Occipital lobe (tissue), 3 donors: ENCODE measurements at places on chromosomes 12 and 14. TPM values are rescaled to one million over a fixed set of nuclear protein-coding genes. Genes with fewer than 3 reads are reported as not detected.

NXPH4 gene
- total RNA-seq = 0.78 TPM

DNA sequence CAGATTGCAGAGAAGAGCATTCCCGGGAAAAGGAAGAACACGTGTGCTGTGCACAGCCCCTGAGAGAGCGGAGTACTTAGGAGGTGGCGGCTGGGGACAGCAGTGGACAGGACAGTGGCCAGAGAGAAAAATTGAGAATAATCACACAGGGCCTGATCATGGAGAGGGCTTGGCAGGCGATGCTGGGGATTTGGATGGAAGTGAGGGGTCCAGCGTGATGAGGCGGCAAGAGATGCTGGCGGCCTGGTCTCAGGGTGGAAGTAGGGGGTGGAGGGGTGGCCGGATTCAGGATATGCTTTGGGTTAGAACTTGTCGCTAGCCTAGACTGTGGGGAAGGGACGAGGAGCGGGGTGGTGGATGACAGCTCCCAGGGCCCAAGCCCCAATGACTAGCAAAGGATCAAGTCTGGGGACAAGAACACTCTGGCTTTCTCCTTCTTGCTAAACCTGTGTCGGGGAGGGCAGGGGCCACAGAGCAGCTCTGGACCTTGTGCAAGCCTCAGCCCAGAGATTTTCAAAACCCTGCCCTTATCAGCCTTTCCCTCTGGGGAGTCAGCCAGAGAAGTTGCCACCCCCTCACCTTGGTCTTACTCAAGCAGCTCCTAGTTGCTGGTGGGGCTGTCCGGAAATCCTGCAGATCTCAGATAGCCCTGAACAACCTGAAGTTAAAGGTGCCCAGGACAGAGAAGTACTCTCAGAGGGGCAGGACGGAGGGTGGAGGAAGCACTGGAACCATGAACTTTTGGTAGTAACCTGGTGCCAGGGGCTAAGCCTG, 1.3 kb downstream of the HVCN1 start:
- no peak for DNase-seq

GRCh38 chr14:35883677-35884293, 57.6 kb downstream of the BRMS1L start:
- DNase-seq = no peak

GRCh38 chr14:68238976-68239375, 419.4 kb downstream of the RAD51B start:
- no peak for DNase-seq

DNA sequence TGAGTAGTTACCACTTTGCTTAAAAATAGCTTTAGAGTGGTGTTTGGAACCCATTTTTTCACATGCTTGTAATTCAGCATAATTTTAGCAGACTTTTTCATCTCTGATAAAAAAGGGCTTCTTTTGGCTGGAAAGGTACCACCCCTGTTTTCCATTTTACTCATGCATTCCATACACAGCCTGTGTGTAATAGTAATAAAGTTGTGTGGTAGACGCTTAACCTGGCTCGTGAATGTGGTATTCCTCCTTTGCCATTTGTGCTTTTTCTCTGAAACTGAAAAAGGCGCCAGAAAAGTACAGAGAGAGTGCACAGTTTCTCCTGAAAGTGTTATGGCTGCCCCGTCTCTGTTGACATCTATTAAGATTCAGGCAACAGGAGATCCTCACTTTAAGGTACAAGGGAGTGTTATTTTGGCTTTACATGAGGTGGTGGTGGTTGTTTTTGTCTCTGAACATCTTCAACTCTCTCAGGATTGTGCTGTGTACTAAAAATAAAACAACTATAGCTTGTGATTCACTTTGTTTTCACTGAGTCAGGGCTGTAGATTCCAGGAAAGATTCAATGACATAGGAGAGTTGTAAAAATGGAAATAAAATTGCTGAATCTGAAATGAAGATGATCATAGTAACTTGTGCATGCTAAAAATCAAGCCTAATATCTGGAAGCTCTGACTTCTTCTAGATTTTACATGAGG, 45.6 kb upstream of the MIS18BP1 start:
- no peak for DNase-seq

- DNase-seq = no peak
These were observed 21.3 kb downstream of the LRRIQ1 start for GRCh38 chr12:85057370-85057963.

- no peak for DNase-seq
These were observed 10.1 kb upstream of the CACNA2D4 start for GRCh38 chr12:1928439-1929121.

DNA sequence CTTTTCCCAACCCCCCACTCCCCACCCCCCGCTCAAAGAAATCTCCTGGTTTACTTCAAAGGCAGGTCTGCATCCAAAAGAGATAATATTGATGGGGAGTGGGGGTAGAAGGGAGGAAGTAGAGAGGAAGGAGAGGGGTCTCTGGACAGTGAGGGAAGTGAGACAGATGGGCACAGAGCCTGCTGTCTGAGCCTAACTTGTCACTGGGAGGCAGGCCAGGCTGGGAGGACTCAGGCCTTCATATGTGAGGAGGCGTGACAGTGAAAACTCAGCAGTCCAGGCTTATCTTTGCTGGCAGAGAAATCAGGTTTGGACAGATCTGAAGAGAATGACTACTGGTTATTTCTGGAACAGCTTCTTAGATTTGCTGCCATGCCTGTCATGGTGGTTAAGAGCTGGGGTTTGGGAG, 192.3 kb downstream of the NUAK1 start:
- DNase-seq = no peak
